ENCODE measurements at places on chromosomes 11 and 22.

DNA sequence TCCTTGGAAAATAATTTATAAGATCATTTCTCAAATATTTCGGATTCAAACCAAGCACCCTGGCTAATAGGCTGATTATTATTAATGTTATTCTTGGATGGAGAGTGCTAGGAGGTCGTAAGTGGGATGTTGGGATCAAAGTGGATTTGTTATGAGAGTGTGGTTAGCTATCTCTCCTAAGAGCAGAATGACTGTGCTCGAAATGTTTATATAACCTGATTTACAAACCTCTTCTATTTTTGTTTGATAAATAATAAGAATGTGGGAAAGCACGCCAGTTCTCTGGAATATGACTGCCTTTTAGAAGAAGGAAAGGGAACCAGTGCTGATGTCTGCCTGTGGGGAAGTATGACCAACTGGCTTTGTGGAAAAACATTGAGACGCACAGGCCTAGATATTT lies 527.5 kb downstream of the NTM start:
- H3K27ac ChIP-seq = no peak overlapping the region
- no peak for DNase-seq
- no peaks in the 10 kb centered on the region for H3K27me3 ChIP-seq
- no peaks in the 10 kb centered on the region for H3K4me1 ChIP-seq
- H3K36me3 ChIP-seq = no peaks in the 10 kb centered on the region
- no peak overlapping the region for H3K4me3 ChIP-seq

- no peak for DNase-seq
- peaks cover 29% of the 10 kb centered on the region for H3K4me1 ChIP-seq
- H3K4me3 ChIP-seq = no peak overlapping the region
Observed at GRCh38 chr11:46528445-46529094, 65.3 kb downstream of the AMBRA1 start.

GRCh38 chr11:116607027-116607426 lies 165.8 kb downstream of the BUD13 start:
- no peaks in the 10 kb centered on the region for H3K4me1 ChIP-seq
- H3K27ac ChIP-seq = no peak overlapping the region
- H3K4me3 ChIP-seq = no peak overlapping the region
- no peaks in the 10 kb centered on the region for H3K36me3 ChIP-seq
- DNase-seq = no peak

- H3K27me3 ChIP-seq = peaks cover 21% of the 10 kb centered on the region
- no peak for DNase-seq
- H3K4me1 ChIP-seq = peaks cover 5% of the 10 kb centered on the region
- peak within 1 kb of the TSS; percentile 4 for H3K4me3 ChIP-seq
- H3K36me3 ChIP-seq = no peaks in the 10 kb centered on the region
Observed at GRCh38 chr11:107018219-107018901, at the start of gene GUCY1A2. Gene GUCY1A2 (minus strand): TSS chr11:107018476. CDS start chr11:107018055, 421 bp downstream.

GRCh38 chr22:32589007-32589406 lies 114.4 kb downstream of the FBXO7 start:
- H3K36me3 ChIP-seq = peaks cover 3% of the 10 kb centered on the region
- no peak for DNase-seq
- no peaks in the 10 kb centered on the region for H3K4me1 ChIP-seq
- no peak overlapping the region for H3K4me3 ChIP-seq
- H3K27me3 ChIP-seq = peaks cover 48% of the 10 kb centered on the region
